ENCODE measurements at places on chromosomes 16 and 17.

- no peak for DNase-seq
These were observed 285.2 kb downstream of the SEC14L1 start for GRCh38 chr17:77425791-77426641.

- no peak for DNase-seq
These were observed 28.8 kb downstream of the NGFR start for GRCh38 chr17:49523706-49524472.

DNA sequence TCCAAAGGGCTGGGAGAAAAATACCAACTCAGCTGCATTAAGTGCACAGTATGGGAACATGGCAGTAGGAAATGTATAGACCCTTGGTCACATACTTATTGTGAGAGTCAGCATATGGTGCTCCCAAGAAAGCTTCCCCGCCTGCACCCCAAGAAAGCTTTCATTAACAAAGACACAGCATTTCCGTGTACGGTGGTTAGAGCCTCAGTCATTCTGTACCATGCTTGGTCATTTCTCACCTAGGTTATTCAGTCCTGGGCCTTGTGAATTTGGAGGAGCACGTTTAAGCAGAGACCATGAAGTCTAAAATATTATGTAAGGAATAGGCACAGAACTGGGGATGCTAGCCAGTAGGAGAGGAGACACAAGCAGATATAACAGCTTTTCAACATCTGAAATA, 56.1 kb downstream of the ESRP2 start:
- DNase-seq: no peak

GRCh38 chr17:82726427-82726826, 9.0 kb upstream of the FN3K start:
- DNase-seq: no peak

- no peak for DNase-seq
These were observed 24.2 kb downstream of the NSMCE1 start for GRCh38 chr16:27244363-27244755.

DNA sequence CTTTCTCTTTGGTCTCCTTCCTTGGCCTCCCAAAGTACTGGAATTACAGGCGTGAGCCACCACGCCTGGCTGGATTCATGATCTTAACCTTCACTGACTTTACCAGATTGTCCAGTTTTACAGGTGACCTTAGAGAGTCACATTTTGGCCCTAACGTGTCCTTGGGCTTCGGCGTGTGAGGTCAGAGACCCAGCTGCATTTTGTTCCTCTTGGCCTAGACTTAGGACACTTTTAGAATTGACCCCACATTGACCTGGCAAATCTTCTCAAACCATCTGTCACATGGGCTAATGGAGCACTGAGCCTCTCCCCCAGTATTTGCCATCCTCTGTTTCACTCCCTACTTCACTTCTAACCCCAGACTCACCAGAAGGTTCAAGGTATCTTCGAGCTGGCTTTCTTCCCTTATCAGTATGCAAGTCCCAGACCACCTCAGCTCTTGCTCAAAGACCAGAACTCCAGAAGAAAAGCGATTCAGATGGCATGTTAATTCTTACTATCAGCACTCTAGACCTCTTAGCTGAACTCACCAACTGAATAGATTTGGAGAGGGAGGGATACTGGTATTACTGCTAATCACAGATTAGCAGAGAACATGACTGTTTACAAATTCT, 1.7 kb upstream of the CYTH1 start:
- no peak for DNase-seq

GRCh38 chr16:87161822-87162676, 155.1 kb downstream of the C16orf95 start:
- DNase-seq: no peak

- no peak for DNase-seq
These were observed at the start of gene ZNF750 for GRCh38 chr17:82839617-82840292. Gene ZNF750 (minus strand): TSS chr17:82840022. CDS start chr17:82832454, 7,568 bp downstream.

- no peak for DNase-seq
These were observed 66.6 kb downstream of the SIAH1 start for GRCh38 chr16:48318630-48319029.

- no peak for DNase-seq
These were observed at the start of gene SCNN1G for GRCh38 chr16:23182679-23183542. Gene SCNN1G (plus strand): TSS chr16:23182745. CDS start chr16:23186272, 3,527 bp downstream.

- DNase-seq: no peak
These were observed 32.6 kb upstream of the ABCA9 start for GRCh38 chr17:69093279-69093789.

DNA sequence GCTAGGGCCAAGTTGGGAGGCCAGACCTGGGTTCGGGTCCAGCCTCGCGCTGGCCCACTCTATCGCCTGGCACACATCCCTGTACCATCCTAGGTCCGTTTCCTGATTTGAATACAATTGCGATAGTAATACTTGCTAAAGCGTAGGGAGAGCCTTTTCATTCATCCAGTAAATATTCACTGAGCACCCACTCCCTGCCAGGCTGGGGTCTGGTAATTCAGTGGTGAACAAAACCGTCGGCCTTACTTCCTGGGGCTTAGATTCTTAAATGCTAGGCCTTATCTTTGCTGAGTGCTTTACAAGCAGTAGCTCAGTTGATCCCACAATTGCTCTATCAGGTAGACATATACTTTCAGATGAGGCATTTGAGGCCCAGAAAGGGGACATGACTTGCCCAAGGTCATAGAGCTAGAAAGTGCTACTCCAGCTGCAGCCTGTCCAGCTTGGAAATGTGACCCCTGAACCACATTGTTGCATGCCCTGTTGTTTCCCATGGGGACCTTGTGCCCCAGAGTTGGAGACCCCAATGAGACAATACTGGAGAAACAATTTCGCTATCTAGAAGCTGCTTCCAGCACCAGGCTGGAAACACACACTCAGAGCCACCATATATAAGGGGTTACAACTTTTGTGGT, 691 bp downstream of the USB1 start:
- no peak for DNase-seq

DNA sequence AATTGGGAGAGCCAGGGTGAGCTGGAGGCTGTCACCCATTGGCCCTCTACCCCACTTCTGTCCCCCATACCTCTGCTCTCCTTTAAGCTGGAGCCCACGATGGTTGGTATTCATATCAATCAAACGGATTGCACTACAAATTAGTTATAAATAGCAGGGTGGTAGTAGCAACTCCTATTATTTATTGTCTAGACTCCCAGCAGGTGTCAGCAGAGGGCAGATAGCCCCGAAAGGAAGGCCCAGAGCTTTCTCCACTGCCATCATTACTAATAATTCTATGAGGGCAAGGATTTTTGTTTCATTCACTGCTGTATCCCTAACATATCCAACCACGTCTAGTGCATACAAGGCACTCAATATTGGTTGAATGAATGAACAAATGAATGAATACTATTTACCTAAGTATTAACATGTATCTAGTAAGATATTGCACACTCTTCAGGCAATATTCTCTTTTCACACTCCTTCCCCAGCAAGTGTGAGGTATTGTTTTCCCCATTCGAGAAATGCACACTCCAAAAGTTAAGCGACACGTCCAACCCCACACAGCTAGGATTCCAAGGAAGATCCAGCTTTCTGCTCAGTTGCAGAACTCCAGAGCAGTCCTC, 6.3 kb downstream of the C17orf50 start:
- DNase-seq: no peak

DNA sequence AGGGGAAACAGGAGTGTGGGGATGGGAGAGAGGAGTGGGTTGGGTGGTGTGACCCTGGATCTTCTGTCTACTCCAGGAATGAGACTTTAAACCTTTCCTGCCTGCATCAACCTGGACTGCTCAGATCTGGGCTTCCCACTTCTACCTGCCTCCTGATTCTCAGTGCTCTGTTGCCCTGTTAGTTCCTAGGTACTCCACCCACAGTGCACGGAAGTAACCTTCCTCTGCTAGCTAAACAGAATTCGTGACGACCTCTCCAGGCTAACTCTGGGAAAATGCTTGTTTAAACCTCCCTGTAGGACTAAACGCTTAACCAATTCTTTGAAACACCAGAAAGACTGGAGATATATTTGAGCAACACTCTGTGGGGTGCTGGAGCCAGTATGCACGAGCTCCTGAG, 83.4 kb upstream of the CLEC3A start:
- DNase-seq: no peak

- DNase-seq: no peak
These were observed 7.2 kb downstream of the WWOX start for GRCh38 chr16:78106686-78107085.

GRCh38 chr16:16025214-16025968, 76.0 kb downstream of the ABCC1 start:
- peak; percentile 65 for DNase-seq

- no peak for DNase-seq
These were observed 5.2 kb downstream of the CACNA1G start for GRCh38 chr17:50565402-50566350.

GRCh38 chr16:85527767-85528297, 85.3 kb upstream of the GSE1 start:
- DNase-seq: no peak

All from right atrium auricular region (tissue), 2 donors.